ENCODE measurements at places on chromosomes 2 and 18.
A peak's percentile ranks its signal among the peaks of the same experiment; 100 is the strongest.

- DNase-seq: no peak
Measured at GRCh38 chr2:6069381-6069780, 377.2 kb downstream of the SOX11 start.

DNA sequence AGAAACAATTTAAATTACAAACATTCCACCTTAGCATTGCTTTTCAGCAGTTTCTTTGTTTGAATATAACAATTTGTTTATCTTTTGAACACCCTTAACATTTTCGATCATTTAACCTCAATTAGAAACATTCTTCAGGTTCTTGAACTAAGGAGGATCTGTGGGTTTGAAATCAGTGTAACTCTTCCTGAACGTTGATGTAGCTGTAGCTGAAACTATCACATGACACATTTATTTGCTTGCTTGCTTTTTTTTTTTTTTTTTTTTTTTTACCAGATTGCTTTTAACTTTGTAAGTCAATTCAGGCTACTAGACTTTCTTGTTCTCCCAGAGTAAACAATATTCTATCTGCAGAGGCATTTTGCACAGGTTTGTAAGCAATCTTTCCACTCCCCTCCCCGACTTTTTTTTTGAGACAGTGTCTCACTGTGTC lies 47.6 kb downstream of the GPD2 start:
- DNase-seq: no peak

- no peak for DNase-seq
Measured at GRCh38 chr18:8930990-8931616, 171.4 kb upstream of the NDUFV2 start.

- DNase-seq: no peak
Measured at GRCh38 chr2:215579809-215580208, 143.9 kb upstream of the FN1 start.

DNA sequence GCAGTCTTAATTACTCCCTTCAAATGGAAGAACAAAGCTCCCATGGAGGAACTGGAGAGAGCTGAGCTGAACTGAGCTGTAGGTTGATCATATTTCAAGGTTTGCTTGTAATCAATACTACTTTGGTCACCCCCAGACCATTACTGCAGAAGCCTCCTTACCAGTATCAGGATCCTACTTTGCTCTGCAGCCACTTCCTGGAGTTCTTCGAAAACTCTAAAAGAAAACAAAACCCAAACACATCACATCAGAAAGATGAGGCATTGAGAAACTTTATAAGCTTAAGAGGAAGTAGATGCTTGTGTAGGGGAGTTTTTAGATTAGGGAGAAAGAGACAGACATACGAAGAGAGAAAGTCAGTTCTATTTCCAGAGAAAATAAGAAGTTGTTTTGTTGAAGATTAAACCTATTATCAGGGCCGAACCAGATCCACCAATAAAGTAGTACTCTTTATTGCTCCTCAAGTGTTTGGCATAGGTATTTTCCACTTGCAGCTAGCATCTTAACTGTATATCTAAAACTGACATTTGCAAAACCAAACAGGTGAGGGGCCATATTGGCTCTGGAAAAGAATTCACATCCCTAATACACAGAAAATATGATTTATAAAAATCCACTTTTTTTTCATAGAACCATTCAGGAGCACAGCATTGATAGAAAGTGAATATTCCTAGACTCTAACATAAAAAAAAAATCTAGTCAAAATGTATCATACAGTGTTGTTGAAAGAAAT lies 166.9 kb upstream of the KLF7 start:
- DNase-seq: no peak

DNA sequence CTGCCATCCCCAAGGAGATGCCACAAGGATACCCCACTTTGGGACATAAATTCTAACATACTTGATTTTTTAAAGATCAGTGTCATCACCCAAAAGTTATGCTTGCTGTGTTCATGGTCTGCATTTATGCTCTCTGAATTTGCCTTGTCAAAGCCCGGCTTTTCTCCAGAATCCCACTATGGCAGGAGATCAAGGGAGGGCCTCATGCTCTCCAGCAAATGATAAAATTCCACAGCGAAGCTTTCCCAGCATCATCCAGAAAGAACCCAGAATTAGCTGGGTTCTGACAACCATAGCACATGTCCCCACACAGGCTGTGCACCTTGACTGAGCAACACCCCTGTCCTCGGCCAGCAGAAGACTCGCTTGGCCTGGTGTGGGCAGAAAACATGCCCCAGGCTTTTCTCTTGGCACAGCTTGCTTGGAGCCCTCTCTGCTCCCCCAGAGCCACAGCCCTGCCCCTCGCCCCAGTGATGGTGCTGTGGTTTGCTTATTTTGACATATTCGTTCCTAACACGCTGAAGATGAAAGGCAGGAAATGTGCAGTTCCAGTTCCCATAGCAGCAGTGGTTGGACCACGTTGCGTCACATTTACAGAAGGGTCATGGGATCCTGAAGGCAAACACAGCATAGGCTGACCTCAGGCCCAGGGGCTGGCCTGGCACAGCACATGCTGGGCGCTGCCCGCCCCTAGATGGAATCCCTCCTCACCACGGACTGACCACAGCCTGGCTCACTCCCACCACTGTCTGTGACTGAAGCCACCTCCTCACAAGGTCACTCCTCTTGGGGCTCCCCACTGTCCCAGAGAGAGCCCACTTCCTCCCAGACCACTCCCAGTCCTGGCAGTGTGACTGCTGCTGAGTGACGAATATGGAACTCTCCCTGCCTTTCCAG lies 14.1 kb upstream of the CHRNA1 start:
- peak; percentile 10 for DNase-seq

- no peak for DNase-seq
Measured at GRCh38 chr18:65752625-65753325, 2.0 kb downstream of the CDH7 start.

GRCh38 chr2:125456693-125457363 lies 1199.1 kb upstream of the GYPC start:
- DNase-seq: no peak

- no peak for DNase-seq
Measured at GRCh38 chr2:5951471-5951870, 259.3 kb downstream of the SOX11 start.

GRCh38 chr2:234988491-234988890 lies 36.7 kb downstream of the SH3BP4 start:
- no peak for DNase-seq

DNA sequence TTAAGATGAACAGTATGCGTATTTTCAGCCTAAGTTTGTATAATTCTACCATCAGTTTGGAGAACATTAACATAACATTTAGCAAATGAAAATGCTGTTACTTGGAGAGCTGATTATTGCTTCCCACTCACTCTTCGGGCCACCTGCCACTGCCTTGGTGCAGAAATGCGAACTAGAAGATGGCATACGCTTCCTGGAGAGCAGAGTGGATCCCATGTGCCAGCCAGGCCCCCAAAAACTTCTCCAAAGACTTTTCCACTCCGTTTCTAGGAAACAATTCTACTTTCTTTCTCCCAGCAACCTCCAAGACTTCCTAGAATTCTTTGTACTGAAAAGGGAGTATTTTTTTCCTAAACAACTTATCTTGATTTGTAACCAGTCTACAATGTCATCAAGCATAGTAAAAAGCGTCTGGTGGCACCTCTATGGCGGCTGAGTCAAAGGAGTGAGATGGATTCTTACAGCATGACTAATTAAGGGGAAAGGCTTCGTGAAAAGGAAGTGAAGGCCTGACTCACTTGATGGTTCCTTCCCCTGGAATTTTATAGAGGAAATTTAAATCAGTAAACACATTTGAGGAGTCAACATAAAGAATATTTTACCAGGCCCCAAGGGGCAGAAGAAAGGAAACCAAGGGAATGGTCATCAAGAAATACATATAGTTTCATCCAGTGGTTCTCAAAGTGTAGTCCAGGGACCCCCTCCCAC lies 36.6 kb downstream of the FEZ2 start:
- DNase-seq: no peak

DNA sequence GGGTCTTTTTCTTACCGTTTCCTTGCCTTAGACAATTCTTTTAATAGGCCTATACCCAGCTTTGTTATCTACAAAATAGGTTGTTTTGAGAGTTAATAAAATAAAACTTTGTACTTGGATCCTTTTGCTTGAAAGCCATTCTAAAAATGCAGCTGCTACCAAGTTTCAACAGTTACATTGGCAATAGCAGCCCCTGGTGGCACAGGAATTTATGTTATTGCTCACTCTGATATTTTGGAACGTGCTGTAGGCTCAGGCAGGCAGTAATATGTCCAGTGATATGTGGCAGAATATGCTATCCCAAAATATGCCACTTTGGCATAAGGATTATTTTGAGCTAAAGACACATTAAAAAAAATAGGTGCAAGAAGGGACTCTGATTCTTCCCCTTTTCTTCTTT lies 6.7 kb upstream of the COMMD1 start:
- no peak for DNase-seq

GRCh38 chr2:13597176-13597575 lies 880.4 kb downstream of the TRIB2 start:
- no peak for DNase-seq

GRCh38 chr2:217685255-217685605 lies 317.6 kb downstream of the TNS1 start:
- DNase-seq: no peak

All from stimulated activated CD8-positive, alpha-beta memory T cell treated with anti-CD3 and anti-CD28 coated beads, Interleukin-15, amount 100 ng/mL, for 24 hours (primary cell).